Transverse colon (tissue), 4 donors: ENCODE measurements at places on chromosomes 13 and 19. TPM values are rescaled to one million over a fixed set of nuclear protein-coding genes. Genes with fewer than 3 reads are reported as not detected.

The ZNF728 gene
- total RNA-seq, result not detected

The NLRP11 gene
- not detected for total RNA-seq

The ZNF610 gene
- not detected for total RNA-seq

The ZNF497 gene
- 1.3 TPM for total RNA-seq

The NKPD1 gene
- 0.32 TPM for total RNA-seq

DNA sequence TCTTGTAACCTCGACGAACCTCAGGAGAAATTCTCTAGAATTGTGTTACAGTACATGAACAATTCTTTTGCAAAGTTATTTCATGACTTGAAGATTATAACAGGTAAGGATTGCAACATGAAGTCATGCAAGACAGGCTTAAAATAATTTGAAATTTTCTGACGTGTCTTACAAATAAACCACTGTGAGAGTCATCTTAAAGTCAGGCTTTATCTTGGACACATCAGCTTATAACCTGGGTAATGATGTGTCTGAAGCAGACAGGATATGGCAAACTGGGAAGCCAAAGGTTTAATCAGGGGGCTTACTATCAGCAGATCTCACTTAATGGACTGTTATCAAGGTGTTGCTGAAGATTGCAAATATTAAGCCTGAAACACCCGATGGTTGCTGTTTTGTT is 407.8 kb downstream of the KLF5 start:
- H3K4me1 ChIP-seq, result peaks cover 3% of the 10 kb centered on the region
- H3K27ac ChIP-seq, result peak overlapping the region; percentile 84
- no peak overlapping the region for H3K4me3 ChIP-seq
- H3K27me3 ChIP-seq, result no peaks in the 10 kb centered on the region

GRCh38 chr19:8663920-8664670 is 33.7 kb downstream of the NFILZ start:
- no peaks in the 10 kb centered on the region for H3K4me1 ChIP-seq
- H3K4me3 ChIP-seq, result no peak overlapping the region
- no peaks in the 10 kb centered on the region for H3K36me3 ChIP-seq
- H3K27me3 ChIP-seq, result peaks cover 7% of the 10 kb centered on the region
- no peak for DNase-seq

- peaks cover 32% of the 10 kb centered on the region for H3K36me3 ChIP-seq
- peak; percentile 14 for DNase-seq
- no peaks in the 10 kb centered on the region for H3K27me3 ChIP-seq
- H3K4me1 ChIP-seq, result peaks cover 6% of the 10 kb centered on the region
Measured at GRCh38 chr19:10112037-10112761, 706 bp downstream of the P2RY11 start.

GRCh38 chr13:78393286-78394142 is 209.8 kb downstream of the POU4F1 start:
- no peak overlapping the region for H3K4me3 ChIP-seq
- DNase-seq, result no peak
- no peak overlapping the region for H3K27ac ChIP-seq
- H3K27me3 ChIP-seq, result no peaks in the 10 kb centered on the region

GRCh38 chr19:12884627-12884925 is 2.4 kb downstream of the KLF1 start:
- H3K36me3 ChIP-seq, result no peaks in the 10 kb centered on the region
- no peak for DNase-seq
- H3K4me3 ChIP-seq, result peak overlapping the region; percentile 57
- peak overlapping the region; percentile 75 for H3K27ac ChIP-seq
- H3K4me1 ChIP-seq, result peaks cover 23% of the 10 kb centered on the region
- peaks cover 13% of the 10 kb centered on the region for H3K27me3 ChIP-seq

DNA sequence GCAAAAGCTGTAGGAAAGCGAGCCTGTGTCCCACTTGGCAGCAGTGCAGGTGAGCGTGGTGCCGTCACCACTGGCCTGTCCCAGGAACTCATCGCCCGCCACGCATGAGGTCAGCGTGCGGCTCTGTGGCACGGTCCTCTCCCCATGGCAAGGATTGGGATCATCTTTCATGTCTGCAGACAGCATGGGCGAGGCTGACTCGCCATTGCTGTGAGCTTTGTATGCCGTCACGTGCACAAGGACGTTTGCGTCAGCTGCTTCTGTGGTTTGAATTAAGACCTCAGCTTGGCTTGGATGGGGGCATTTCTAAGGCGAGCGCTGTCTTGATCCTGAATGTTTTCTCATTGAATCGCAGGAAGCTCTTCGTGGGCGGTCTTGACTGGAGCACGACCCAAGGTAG is 9.8 kb downstream of the DAZAP1 start:
- no peak for DNase-seq
- no peak overlapping the region for H3K4me3 ChIP-seq
- no peaks in the 10 kb centered on the region for H3K27me3 ChIP-seq
- H3K4me1 ChIP-seq, result peaks cover 37% of the 10 kb centered on the region
- peaks cover 20% of the 10 kb centered on the region for H3K36me3 ChIP-seq

DNA sequence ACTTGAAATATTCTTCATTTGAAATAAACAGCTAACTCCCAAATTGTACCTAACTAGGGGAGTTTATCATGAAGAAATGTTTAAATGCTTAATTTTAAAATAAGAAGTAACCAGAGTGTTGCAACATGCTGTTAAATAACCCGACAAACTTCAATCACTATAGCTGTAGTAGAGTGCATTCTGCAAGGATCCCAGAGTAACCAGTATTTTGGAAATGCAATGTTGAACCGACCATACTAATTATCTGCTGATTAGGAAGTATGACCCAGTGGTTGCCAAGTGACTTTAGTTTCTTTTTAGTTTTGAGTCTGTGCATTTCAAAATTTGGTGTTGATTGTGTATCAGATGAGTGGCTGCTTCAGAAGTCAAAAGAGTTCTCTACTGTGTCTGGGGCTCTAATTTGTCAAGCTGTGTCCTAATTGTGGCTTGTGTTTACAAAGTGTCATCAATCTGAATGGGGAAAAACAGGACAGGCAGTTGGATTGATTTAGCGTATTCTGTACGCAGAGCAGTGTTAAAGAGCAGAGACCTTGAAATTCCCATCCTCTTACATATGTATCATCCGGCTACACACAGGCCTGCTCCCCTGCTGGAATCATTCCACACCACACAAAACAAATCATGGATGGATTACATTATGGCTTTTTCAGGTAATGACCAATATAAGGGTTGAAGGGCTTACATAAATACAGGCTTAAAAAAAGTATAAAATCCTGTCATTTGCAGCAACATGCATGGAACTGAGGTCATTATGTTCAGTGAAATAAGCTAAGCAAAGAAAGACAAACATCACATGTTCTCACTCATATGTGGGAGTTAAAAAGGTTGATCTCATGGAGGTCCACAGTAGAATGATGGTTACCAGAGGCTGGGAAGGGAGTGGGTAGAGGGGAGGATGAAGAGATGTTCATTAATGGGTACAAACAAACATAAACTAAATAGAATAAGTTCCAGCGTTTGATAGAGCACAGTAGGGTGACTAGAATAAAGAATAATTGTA is 351.5 kb downstream of the KLF12 start:
- DNase-seq, result no peak
- no peak overlapping the region for H3K27ac ChIP-seq

DNA sequence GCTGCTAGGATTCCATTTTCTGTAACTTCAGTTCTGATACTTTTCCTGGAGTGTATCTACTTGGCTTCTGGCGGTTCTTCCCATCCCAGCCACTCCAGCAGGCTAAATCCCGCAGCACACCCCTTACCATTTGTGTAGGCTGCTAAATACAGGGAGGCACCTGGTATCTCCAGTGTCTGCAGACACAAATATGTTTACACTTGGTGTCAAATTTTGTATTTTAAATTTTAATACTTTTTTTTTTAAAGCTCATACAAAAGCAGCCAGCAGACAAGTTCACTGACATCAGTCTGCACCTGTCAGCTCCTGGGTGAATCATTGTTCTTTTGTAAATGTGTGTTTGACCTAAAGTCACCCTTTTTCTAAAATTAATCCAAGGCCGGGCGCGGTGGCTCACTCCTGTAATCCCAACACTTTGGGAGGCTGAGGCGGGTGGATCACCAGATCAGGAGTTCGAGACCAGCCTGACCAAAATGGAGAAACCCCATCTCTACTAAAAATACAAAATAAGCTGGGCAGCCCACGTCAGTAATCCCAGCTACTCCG is 3.4 kb upstream of the ZSCAN4 start:
- no peak overlapping the region for H3K4me3 ChIP-seq
- no peak overlapping the region for H3K27ac ChIP-seq

DNA sequence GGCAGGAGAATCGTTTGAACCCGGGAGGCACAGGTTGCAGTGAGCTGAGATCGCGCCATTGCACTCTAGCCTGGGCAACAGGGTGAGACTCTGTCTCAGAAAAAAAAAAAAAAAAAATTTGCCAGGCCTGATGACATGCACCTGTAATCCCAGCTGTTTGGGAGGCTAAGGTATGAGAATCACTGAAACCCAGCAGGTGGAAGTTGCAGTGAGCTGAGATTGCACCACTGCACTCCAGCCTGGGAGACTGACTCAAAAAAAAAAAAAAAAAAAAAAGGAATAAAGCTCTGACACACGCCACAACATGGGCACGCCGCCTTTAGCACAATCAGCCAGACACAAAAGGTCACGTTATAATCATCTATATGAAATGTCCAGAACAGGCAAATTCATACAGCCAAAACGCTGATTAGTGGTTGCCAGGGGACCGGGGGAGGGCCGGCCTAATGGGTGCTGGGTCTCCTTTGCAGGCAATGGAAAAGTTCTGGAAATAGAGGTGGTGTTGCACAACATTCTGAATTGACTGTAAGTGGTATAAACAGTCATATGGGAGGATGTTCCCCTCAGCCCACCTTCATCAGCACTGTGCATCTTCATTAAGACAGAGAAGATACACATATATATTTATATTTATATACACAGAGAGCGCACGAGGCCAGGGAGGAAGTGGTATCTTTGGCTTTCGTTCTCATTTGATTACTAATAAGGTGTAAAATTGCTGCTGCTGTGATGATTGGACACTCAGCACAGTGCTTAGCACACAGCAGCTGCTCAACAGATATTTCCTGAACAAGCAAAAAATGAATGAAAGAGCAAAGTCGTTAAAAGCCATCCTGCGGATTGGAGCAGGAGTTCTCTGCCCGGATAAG is 3.8 kb downstream of the HSPBP1 start:
- peaks cover 17% of the 10 kb centered on the region for H3K4me1 ChIP-seq
- no peaks in the 10 kb centered on the region for H3K36me3 ChIP-seq
- no peak overlapping the region for H3K4me3 ChIP-seq
- H3K27ac ChIP-seq, result no peak overlapping the region
- H3K27me3 ChIP-seq, result no peaks in the 10 kb centered on the region

DNA sequence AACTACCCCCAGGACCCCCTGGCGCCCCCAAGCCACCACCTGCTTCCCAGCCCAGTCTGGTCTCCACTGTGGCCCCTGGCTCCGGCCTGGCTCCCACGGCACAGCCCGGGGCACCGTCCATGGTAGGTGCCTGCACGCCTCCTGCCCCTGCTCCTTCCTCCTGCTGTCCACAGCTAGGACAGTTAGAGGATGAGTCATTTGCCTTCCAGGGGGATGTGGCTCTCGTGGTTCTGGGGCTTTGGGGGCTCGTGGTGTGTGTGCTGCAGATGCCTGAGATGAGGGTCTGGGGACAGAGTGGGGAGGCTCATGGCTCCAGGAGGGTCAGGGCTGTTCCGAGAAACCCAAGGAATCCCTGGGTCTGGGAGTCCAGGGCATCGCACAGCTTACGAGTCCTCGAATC is 12.7 kb downstream of the MED25 start:
- H3K36me3 ChIP-seq, result peaks cover 25% of the 10 kb centered on the region
- no peaks in the 10 kb centered on the region for H3K27me3 ChIP-seq
- no peak overlapping the region for H3K4me3 ChIP-seq
- H3K27ac ChIP-seq, result no peak overlapping the region
- H3K4me1 ChIP-seq, result no peaks in the 10 kb centered on the region

- H3K36me3 ChIP-seq, result no peaks in the 10 kb centered on the region
- no peaks in the 10 kb centered on the region for H3K4me1 ChIP-seq
- no peak overlapping the region for H3K27ac ChIP-seq
- no peak overlapping the region for H3K4me3 ChIP-seq
- no peak for DNase-seq
Measured at GRCh38 chr19:56750658-56751057, 79.1 kb upstream of the ZNF835 start.

- no peak for DNase-seq
- no peak overlapping the region for H3K4me3 ChIP-seq
- peaks cover 18% of the 10 kb centered on the region for H3K4me1 ChIP-seq
Measured at GRCh38 chr13:46683676-46684260, 113.2 kb downstream of the ESD start.

DNA sequence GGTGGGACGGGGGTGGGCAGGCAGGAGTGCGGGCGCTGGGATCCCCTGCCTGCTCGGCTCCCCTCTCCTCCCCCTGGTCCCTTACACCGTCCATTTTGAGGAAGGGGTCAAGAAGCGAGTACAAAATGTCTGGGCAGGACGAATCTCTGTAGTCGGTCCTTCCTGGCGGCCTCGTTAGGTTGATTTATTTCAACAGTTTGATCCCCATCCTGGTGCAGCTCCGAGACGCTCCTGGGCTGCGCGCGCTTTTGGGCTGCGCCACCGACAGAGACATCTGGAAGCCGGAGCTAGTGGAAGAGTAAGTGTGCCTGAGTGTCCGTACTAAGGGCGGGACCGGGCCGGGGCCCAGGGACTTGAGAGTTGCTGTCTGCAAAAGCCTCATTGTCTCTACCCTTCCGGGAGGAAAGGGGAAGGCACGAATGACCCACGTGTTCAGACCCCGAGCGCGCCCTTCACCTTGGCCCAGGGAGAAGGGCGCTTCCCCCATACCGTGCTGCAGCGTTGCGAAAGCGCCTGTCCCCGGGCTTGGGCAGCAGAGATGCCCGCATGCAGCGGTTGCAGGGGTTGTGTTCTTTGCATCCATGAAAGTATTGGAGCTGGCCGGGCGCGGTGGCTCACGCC is 1.8 kb downstream of the ZNF114 start:
- peaks cover 8% of the 10 kb centered on the region for H3K4me1 ChIP-seq
- peaks cover 44% of the 10 kb centered on the region for H3K27me3 ChIP-seq
- peak overlapping the region; percentile 21 for H3K27ac ChIP-seq
- H3K36me3 ChIP-seq, result no peaks in the 10 kb centered on the region
- H3K4me3 ChIP-seq, result no peak overlapping the region
- DNase-seq, result peak; percentile 27

DNA sequence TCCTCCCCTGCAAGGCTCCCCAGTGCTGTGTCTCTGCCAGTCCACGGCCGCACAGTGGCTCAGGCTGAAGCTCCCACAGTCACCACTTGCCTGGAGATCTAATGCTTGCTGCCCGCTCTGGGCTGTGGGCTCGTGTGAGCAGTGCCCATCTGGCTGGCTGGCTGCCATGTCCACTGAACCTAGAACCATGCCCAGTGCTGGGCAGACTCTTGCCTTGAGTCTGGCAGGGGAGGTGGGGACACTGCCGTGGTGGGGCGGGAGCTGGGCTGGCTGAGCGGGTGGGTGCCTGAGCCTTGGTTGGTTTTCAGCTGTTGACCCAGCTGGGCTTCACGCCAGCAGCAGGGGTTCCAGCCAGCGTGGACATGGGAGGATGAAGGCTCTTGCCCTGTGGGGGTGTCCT is 52.3 kb downstream of the CRTC1 start:
- H3K27me3 ChIP-seq, result no peaks in the 10 kb centered on the region
- H3K4me1 ChIP-seq, result peaks cover 27% of the 10 kb centered on the region
- H3K4me3 ChIP-seq, result no peak overlapping the region
- H3K36me3 ChIP-seq, result no peaks in the 10 kb centered on the region
- no peak for DNase-seq

DNA sequence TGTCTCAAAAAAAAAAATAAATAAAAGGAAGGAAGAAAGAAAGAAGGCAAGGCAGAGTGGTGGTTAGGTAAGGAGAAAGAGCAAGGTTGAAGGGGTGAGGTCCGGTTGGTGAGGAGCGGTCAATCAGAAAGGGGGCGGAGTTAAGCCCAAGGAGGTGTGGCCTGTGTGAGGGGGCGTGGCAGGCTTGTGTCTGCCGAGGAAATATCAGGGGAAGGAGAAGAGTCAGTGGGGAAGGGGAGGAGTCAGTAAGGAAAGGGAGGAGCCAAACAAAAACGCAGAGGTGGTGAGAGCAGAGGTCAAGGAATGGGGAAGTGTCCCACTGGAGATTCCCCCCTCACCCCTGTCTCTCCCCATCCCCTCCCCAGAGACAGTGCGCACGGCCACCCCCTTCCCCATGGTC is 5.9 kb downstream of the CACNG7 start:
- H3K27me3 ChIP-seq, result peaks cover 35% of the 10 kb centered on the region
- H3K4me3 ChIP-seq, result no peak overlapping the region
- DNase-seq, result no peak
- no peak overlapping the region for H3K27ac ChIP-seq
